ENCODE measurements at places on chromosomes 13 and 19. TPM values are rescaled to one million over a fixed set of nuclear protein-coding genes. Genes with fewer than 3 reads are reported as not detected.

- peak; percentile 87 for DNase-seq
- H3K27me3 ChIP-seq = no peaks in the 10 kb centered on the region
- H3K4me1 ChIP-seq = no peaks in the 10 kb centered on the region
- no peaks in the 10 kb centered on the region for H3K36me3 ChIP-seq
- H3K4me3 ChIP-seq = no peak overlapping the region
These were observed 11.0 kb downstream of the MOB3A start for GRCh38 chr19:2084993-2085720.

DNA sequence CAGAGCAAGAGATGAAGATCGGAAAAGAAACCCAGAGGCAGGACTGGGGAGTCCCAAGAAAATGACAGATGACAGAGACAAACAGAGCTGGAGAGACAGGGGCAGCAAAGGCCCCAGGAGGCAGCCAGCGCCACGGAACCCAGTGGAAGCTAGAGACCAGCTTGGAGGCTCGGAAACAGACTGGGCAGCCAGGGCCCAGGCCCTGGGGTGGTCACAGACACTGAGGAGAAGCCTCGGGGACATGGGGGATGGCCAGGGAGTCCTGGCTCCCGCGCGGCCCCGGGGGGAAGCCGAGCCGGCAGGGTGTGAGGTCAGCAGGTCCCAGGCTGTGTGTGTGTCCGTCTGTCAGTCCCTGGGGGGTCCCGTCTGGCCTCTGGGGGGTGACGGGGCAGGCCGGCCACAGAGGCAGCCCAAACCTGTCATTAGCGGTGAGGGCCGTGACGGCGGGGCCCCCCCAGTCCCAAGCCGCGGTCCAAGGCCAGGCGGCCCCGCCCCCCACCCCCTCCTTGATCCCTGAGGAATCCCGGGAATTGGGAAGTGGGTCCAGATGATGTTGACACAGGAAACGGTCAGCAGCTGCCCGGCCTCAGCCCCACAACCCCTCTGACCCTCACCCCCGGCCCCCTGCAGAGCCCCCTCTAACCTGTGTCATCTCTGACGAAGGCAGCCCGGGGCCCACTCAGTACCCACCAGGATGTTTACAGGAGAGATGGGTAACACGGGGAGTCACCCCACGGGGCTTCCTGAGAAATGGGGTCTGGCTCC lies 2.5 kb upstream of the TMEM190 start:
- DNase-seq = no peak
- no peaks in the 10 kb centered on the region for H3K4me1 ChIP-seq
- no peaks in the 10 kb centered on the region for H3K27me3 ChIP-seq
- no peaks in the 10 kb centered on the region for H3K36me3 ChIP-seq
- H3K27ac ChIP-seq = no peak overlapping the region

CCDC169 gene
- total RNA-seq = 0.55 TPM

DNA sequence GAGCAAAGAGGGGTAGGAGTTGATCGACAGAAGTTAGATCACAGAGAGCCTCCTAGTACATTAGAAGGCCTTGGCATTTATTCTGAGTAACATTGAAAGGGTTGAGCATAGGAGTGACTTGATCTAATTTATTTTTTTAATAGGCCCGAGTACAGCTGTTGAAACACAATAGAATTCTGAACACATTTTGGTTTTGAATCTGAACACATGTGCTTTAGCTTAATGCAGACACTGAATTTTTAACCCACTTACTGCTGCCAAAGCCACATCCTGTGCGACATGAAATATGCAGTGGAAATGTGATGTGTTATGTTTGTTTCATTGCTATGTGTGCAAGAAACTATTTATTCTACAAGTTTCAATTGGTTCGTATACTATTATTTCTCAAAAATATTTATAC lies 1505.9 kb downstream of the PCDH9 start:
- H3K27ac ChIP-seq = no peak overlapping the region
- no peaks in the 10 kb centered on the region for H3K36me3 ChIP-seq
- DNase-seq = no peak

Measured in aorta (tissue), 5 donors.